ENCODE measurements at places on chromosomes 1 and 21.

DNA sequence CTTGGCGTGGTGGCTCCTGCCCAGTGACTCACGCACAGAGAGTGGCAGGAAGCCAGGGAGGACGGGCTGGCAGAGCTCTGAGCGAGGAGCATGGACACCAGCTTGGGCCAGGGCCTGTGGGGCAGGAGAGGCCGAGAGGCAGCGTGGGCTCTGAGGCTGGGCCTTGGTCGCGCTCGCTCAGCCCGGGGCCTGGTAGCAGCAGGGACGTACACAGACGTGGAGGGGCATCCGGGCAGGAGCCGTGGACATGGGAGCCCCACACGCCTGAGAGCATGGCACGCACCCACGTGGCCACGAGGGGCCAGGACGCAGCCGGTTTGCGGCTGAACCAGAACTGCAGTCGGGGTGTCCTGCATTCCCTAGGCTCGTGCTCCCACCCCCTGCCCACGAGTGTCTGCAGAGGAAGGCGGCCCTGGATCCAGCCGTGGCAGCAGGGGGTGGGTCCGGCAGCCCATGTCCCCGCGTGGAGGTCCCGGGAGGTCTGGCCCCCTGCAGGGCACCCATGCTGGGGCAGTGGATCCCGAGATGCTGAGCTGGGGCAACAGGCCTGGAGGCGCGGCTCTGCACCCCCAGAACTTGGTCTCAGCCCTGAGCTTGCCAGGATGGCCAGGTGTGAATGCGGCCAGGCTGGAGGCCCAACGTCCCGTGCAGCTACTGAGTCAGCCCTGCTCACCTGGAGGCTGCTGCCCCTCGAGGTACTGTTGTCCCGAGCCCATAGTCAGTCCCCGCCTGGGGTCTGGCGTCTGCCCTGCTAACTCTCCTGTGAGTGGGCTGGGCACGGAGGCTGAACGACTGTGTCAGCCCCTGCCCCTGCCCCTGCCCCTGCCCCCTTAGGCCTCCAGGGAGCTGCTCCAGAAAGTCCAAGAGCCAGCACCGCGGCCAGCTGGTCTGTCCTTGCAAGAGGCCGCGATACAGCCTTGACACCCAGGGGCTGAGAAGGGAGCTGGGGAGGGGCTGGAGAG is 61.6 kb downstream of the SLX9 start:
- DNase-seq = no peak

DNA sequence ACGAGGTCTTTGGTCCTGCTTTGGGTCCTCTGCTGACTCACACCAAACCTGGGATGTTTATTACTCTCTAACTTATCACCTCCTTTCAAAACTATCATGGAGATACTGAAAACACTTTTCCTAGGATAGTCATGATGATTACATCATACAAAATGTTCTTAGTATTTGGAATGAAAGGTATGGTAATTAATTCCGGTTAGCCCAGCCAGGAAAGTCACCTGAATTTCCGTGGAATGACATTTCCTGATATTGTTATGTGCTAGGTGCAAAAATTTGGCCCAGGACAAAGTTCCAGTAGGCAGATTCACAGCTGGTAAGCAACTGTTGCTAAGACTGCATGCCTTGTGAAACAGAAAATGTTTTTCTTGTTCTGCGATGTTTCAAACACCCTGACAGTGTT is 203.4 kb downstream of the ZNF648 start:
- DNase-seq = no peak

GRCh38 chr1:69258842-69259241 is 308.9 kb upstream of the LRRC7 start:
- DNase-seq = no peak

DNA sequence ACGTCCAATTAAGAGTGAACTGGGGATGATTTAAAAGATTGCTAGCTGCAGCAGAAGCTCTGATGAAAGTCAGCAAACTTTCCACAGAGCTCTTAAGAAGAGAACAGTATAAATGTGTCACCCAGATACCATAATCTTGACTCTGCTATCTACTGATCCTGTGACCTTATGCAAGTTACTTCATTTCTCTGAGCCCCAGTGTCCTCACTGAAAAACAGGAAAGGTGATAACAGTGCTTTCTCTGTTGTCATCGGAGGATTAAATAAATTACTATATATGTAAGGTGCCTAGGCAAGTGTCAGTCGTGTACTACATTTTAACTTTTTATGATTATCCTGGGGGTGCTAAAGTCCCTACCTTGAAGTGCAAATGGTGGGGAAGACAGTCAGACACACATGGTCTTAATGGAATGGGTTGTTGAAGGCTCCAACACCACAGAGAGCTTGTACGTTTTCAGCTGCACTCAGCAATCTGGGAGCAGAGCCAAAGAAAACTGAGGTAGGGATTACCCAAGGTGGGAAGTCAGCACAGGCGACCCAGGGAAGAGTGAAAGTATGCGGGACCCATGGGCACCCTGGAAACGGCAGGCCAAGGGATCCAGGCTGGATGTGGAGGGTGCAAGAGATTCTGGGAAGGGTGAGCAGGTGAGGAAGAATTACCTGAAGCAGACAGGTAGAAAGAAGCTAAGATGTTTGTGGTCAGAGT is 82.8 kb downstream of the DTL start:
- DNase-seq = no peak

- DNase-seq = no peak
Measured at GRCh38 chr1:28126783-28127490, 38.5 kb upstream of the EYA3 start.

- DNase-seq = no peak
Measured at GRCh38 chr21:25822981-25823380, 88.2 kb downstream of the GABPA start.

DNA sequence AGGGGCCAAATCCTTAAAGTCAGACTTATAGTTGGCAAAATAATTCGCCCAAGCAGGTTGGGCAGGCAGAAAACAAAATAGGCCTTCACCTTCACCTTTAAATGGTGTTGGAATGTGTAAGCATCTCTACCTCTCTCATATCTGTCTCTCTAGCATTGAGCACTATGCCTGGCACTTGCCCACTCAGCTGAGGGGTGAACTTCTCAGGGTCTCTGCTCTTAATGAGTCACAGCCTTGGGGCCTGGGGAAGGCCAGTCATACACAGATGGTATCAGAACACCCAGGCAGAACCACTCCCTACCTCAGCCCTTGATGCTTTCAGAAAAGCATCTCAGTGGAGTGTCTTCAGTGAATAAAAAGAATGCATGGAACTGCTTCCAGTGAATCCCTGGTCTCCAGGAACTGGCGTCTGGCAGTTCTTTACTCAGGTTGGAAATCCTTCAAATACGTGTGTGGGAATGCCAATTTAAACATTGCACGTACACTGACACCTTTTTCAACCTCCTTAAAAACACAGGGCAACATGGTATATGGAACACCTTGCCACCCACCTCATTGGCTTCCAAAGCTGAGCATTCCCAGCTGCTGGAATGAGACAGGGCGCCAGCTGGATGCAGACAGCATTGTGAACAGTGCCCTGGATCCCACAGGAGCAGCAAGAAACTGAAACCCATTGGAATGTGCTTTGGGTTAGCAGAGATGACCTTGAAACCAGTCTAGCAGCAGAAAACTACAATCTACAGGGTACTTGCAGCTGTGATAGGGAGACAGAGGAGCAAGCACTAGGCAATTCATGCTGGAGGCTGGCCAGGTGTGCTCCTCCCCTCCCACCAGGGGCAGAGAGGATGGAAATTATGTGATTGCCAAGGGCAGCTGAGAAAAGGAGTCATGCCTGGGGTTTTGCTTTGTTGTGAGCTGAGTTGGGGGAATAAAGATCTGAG is 30.0 kb downstream of the ZNF697 start:
- DNase-seq = no peak

GRCh38 chr1:46622344-46622743 is 5.7 kb upstream of the MOB3C start:
- peak; percentile 41 for DNase-seq

DNA sequence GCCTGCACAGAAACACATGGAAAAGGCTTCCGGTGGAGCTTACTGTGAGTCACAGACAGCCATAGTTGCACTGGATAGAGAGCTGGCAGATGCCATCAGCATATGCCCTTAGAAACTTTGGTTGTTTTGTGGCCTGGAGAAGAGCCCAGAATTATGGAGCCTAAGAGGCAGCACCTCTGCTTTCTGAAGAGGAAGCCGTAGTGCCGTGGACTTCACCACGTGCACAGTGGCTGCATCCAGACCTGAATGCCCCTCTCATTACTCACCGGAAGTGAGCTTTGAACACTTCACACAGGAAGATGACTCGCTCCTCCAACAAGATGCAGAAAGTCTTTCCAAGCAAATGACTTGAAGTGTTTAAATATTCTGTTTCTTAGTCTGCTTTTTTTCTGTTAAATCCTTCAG is 28.4 kb downstream of the JUN start:
- DNase-seq = no peak

DNA sequence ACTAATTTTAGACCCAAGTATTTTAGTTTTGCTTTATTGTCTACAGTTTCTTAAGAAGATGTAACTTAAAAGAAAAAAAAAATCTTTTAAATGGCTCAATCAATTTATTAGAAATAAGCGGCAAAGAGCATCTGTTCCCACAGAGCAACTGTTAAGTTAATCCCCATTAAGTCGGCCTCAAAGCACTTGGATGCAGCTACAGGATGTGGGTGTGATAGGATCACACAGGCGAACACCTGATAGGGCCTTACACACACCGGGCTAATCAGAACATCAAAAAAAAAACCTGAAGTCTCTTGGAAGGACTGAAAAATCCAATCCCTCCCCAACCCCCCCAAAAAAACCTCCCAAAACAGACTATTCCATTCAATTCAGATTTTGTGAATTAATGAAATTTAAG is 23.0 kb downstream of the APP start:
- DNase-seq = no peak

DNA sequence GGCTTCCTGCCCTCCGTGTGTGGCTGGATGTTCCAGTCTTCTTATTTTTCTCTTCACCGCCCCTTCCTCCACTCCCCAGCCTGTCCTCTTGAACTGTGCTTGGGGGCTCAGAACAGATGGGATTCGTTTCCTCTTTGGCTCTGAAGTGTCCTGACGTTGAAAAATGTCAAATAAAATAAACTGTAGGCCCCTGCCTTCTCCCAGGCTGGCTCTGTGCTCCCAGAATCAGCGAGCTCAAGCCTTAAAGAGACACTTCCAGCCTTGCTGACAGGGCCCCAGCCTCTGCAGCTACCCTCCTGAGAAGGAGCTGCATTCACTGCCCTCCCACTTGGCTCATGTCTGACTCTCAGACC is 104.2 kb upstream of the IPO9 start:
- DNase-seq = no peak

GRCh38 chr1:197284966-197285365 is 16.9 kb downstream of the CRB1 start:
- no peak for DNase-seq
